ENCODE measurements at places on chromosomes 11 and 22. TPM values are rescaled to one million over a fixed set of nuclear protein-coding genes. Genes with fewer than 3 reads are reported as not detected.

Gene MRGPRG
- not detected for total RNA-seq

Gene PLET1
- total RNA-seq, result not detected

GRCh38 chr22:41367039-41367679 is 14.6 kb upstream of the TEF start:
- no peaks in the 10 kb centered on the region for H3K36me3 ChIP-seq
- no peaks in the 10 kb centered on the region for H3K27me3 ChIP-seq
- H3K4me3 ChIP-seq, result no peak overlapping the region
- H3K4me1 ChIP-seq, result peaks cover 7% of the 10 kb centered on the region
- DNase-seq, result no peak
- H3K27ac ChIP-seq, result no peak overlapping the region

DNA sequence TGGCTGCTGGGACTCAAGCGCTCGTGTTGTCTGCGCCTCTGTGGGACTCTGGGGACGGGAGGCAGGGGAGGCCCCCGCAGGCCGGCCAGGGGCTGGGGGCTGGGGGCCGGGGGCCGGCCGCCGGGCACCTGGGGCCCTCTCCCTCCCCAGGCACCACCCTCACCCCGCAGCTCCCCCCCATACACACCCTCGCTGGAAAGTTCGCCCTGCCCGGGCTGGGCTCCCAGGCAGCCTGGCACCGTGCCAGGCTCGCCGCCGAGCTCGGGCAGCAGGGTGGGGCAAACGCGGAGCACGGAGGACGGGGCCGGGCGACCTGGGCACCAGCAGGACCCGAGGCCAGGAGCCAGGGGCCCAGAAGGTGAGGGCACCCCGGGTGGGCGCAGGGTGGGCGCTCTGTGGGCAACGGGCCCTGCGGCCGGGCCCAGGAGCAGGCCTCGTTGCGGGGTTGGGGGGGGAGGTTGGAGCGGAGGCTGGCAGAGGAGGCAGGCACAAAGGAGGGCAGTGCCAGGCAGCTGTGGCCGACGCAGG is 76.7 kb upstream of the WNT7B start:
- H3K4me1 ChIP-seq, result peaks cover 71% of the 10 kb centered on the region
- H3K27me3 ChIP-seq, result no peaks in the 10 kb centered on the region
- peak overlapping the region; percentile 66 for H3K4me3 ChIP-seq

DNA sequence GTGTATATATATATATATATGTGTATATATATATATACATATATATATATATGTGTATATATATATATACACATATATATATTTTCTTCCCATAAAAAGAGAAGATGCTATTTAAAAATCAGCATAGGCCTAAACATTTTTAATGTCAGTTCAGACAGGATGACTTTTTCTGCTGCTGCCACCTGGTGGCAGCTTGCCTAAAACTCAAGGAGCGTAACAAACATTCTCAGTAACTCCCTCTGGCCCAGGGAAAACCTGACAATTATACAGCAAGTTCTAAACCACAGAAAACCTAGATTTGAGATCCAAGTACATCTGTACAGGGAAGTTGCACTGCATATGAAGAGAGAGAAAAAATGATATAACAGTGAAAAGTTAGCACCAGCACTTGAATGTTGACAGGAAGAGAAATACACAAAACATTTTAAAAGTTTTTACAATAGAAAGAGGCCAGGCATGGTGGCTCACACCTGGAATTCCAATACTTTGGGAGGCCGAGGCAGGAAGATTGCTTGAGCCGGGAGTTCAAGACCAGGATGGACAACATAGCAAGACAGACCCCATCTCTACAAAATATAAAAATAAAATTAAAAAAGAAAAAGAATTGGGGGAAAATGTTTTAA is 16.6 kb downstream of the OR8A1 start:
- peak; percentile 19 for DNase-seq
- H3K4me3 ChIP-seq, result no peak overlapping the region
- no peaks in the 10 kb centered on the region for H3K36me3 ChIP-seq
- H3K27me3 ChIP-seq, result no peaks in the 10 kb centered on the region

- no peak overlapping the region for H3K4me3 ChIP-seq
- no peak overlapping the region for H3K27ac ChIP-seq
- H3K4me1 ChIP-seq, result no peaks in the 10 kb centered on the region
- no peak for DNase-seq
- H3K27me3 ChIP-seq, result no peaks in the 10 kb centered on the region
Measured at GRCh38 chr11:96481771-96482170, 92.0 kb downstream of the JRKL start.

DNA sequence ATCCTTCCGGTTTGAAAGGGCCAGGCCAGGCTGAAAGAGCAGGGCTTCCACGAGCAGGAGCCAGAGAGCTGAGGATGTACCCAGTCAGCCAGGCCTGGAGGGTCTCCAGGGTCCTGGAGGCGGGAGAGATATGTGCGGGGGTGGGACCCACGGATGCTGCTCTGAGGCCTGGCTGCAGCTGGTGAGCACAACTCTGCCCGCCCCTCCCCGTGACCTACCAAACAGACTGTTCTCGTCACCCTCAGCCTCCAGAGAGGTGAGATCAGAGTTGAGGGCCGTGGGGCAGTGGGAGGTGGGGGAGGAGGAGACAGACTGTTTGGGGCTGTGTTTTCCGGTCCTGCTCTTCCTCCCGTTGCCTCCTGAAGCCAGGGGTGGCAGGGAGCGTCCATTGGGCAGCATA is 42.2 kb downstream of the TRIOBP start:
- no peak overlapping the region for H3K27ac ChIP-seq
- no peaks in the 10 kb centered on the region for H3K27me3 ChIP-seq
- H3K36me3 ChIP-seq, result no peaks in the 10 kb centered on the region

- no peaks in the 10 kb centered on the region for H3K36me3 ChIP-seq
- no peaks in the 10 kb centered on the region for H3K4me1 ChIP-seq
- no peak overlapping the region for H3K4me3 ChIP-seq
- H3K27me3 ChIP-seq, result no peaks in the 10 kb centered on the region
Measured at GRCh38 chr11:78033040-78033439, 10.0 kb upstream of the KCTD14 start.

GRCh38 chr11:75894036-75894585 is 79.1 kb downstream of the UVRAG start:
- no peaks in the 10 kb centered on the region for H3K4me1 ChIP-seq
- H3K4me3 ChIP-seq, result no peak overlapping the region
- H3K27me3 ChIP-seq, result no peaks in the 10 kb centered on the region
- H3K36me3 ChIP-seq, result peaks cover 6% of the 10 kb centered on the region

DNA sequence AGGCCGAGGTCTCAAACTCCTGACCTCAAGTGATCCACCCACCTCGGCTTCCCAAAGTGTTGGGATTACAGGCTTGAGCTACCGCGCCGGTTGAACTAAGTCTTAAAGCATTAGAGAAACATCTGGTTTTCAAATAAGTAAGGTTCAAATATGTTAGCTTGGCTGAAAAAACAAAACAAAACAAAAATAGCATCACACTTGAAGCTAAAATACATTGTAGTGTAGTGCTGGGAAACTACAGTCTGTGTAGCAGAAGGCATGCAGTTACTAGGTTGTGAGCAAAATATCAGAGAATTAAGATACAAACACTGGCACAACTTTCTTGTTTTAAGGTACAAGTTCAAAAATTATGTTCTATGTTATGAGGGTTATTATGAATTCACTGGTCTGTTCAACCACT is 224.8 kb upstream of the CHORDC1 start:
- H3K4me3 ChIP-seq, result no peak overlapping the region
- peaks cover 9% of the 10 kb centered on the region for H3K4me1 ChIP-seq
- H3K36me3 ChIP-seq, result no peaks in the 10 kb centered on the region
- H3K27me3 ChIP-seq, result no peaks in the 10 kb centered on the region

Gene GLYAT
- not detected for total RNA-seq

DNA sequence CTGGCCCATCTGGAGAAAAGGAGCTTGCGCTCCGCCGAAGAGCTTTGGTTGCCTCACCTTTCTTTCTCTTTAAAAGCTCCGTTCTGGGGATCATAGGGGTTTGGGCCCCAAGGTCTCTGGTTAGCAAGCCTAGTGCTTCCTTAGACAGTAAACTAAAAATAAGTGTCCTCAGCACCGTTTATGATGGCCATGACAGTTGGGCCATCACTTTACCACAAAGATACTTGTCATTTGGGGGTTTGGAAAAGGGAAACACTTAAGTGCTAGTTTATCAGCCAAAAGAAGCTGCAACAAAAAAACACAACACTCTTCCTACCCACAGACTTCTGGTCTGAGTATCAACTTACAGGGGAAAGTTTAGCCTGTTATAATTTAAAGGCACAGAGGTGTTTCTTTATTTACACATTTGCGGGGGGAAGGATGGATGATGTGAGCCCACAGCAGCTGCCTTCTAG is 88.4 kb upstream of the CD44 start:
- DNase-seq, result no peak
- no peak overlapping the region for H3K4me3 ChIP-seq
- no peak overlapping the region for H3K27ac ChIP-seq
- no peaks in the 10 kb centered on the region for H3K36me3 ChIP-seq
- H3K27me3 ChIP-seq, result no peaks in the 10 kb centered on the region
- H3K4me1 ChIP-seq, result peaks cover 56% of the 10 kb centered on the region

DNA sequence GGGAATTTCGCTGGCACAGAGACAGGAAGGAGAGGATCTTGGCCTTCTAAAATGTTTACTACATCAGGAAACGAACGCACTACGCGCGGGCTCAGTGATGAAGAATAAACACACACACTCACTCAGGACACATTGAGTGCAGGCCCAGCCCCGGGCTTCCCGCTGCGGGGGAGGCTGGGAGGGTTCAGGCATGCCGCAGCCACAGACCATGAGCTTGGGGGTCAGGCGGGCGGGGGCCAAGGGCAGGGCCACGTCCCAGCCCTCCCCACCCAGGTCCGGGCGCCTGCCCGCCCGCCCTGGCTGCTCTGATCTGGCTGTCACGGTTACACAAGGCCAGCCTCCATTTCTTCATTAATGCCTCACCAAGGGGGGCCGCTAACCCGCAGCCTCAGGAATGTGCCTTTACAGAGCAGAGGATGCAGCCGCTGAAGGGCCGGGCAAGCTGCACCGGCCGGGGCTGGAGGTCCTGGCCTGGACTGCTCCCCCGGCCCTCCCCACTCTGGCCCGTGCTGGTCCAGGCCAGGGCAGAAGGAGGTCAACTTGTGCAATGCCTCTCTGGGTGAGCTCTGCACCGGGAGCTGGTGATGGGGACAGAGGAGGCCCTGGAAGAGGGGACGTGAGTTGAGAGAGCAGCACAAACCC is 41.7 kb downstream of the IGF2 start:
- H3K27ac ChIP-seq, result no peak overlapping the region
- no peak overlapping the region for H3K4me3 ChIP-seq
- no peak for DNase-seq
- no peaks in the 10 kb centered on the region for H3K36me3 ChIP-seq

- no peaks in the 10 kb centered on the region for H3K27me3 ChIP-seq
- no peaks in the 10 kb centered on the region for H3K36me3 ChIP-seq
- no peak for DNase-seq
- no peak overlapping the region for H3K4me3 ChIP-seq
Measured at GRCh38 chr11:99316776-99317520, 296.2 kb downstream of the CNTN5 start.

Gene ALX4
- not detected for total RNA-seq

DNA sequence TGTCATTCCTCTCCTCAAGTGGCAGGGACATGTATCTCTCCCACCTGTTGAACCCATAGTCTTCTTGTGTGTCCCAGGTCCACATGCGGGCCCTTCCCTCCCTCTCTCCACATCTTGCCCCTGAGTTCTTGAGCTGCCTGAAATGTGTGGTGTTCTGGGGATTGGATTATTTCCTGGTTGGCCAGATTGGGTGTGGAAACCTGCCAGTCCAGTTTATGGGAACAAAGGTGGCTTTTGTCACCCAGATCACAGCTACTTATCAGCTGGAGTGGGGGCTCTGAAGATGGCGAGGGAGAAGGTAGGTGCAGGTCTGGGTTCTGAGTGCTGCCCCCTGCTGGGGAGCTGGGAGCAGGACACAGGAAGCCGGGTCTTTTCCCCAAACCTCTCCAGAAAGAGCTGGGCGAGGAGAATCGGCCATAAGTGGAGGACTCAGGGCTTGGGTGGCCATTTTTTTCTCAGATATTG is 14.2 kb downstream of the DTX4 start:
- no peaks in the 10 kb centered on the region for H3K4me1 ChIP-seq
- H3K27ac ChIP-seq, result no peak overlapping the region
- H3K27me3 ChIP-seq, result no peaks in the 10 kb centered on the region
- no peak overlapping the region for H3K4me3 ChIP-seq
- H3K36me3 ChIP-seq, result no peaks in the 10 kb centered on the region

DNA sequence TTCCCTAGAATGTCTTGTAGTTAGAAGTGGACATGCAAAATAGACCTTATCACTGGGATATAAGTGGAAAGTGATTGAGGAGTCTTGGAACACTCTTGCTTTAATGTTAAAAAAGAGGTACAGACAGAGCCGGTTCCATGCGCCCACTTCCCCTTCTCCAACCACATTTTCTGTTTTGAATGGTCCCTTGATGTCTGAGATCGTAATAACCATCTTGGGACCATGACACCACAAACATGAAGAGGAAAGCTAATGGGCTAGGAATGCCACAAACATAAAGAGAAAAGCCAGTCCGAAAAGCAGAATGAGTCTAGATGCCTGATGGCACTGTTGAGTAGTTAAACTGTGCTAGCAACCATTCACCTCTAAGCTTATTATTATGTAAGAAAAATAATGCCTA is 54.8 kb upstream of the SPON1 start:
- no peak overlapping the region for H3K27ac ChIP-seq
- H3K4me1 ChIP-seq, result no peaks in the 10 kb centered on the region
- no peak overlapping the region for H3K4me3 ChIP-seq
- no peaks in the 10 kb centered on the region for H3K27me3 ChIP-seq
- H3K36me3 ChIP-seq, result no peaks in the 10 kb centered on the region
- no peak for DNase-seq

- DNase-seq, result no peak
- H3K36me3 ChIP-seq, result no peaks in the 10 kb centered on the region
- peaks cover 24% of the 10 kb centered on the region for H3K4me1 ChIP-seq
- peak overlapping the region; percentile 64 for H3K4me3 ChIP-seq
Measured at GRCh38 chr22:43185860-43186261, 1.1 kb downstream of the TTLL12 start.

Gene PRCP
- total RNA-seq, result 24.1 TPM

Gene UBQLNL
- 0.47 TPM for total RNA-seq

DNA sequence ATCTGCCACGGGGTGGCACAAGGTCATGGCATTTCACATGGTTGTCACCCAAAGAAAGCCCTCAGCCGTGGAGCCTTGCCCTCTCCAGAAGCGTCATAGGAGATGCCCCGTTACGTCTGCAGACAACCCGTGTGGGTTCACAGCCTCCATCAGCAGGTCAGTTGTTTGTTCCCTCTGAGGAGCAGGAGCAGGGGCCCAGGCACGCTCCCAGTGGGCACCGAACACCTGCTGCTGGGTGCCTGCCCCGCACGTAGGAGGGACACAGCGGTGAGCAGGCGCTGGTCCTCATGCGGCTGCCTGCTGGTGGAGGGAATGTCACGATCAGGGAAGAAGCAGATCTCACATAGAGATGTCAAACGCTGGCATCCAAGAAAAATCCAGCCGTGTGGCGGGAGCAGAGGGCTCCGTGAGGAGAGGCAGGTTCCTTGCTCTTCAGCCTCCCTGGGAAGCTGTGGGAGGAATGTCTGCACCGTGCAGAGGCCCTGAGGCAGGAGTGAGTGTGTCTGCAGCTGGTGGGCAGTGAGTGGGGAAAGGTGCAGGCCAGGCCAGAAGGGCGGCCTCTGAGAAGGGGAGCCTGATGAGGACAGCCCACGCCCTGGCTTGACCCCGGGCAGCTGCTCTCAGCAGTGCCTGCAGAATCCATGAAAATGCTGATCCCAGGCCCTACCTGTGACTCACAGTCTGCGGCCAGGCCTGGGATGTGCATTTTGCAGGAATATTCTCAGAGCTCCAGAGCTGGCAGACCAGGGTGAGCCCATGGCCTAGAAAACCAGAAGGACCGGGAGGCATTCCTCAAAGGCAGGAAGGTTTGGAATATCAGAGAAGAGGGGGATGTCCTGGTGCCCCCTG is 36.4 kb upstream of the TH start:
- H3K27me3 ChIP-seq, result no peaks in the 10 kb centered on the region
- DNase-seq, result no peak
- H3K4me3 ChIP-seq, result no peak overlapping the region
- no peak overlapping the region for H3K27ac ChIP-seq
- no peaks in the 10 kb centered on the region for H3K36me3 ChIP-seq

Gene CLTCL1
- 1.7 TPM for total RNA-seq

Gene TSGA10IP
- total RNA-seq, result not detected
